Left colon (tissue), 2 donors: ENCODE measurements at places on chromosomes 1 and 21. TPM values are rescaled to one million over a fixed set of nuclear protein-coding genes. Genes with fewer than 3 reads are reported as not detected.

The BATF3 gene
- 1.1 TPM for total RNA-seq

The RAB13 gene
- 61.3 TPM for total RNA-seq

The TMEM82 gene
- total RNA-seq, result 18.6 TPM

GRCh38 chr1:43651902-43652301 is 2.0 kb downstream of the KDM4A start:
- DNase-seq, result peak; percentile 25

GRCh38 chr1:246790364-246790763 is 66.2 kb downstream of the SCCPDH start:
- DNase-seq, result no peak

DNA sequence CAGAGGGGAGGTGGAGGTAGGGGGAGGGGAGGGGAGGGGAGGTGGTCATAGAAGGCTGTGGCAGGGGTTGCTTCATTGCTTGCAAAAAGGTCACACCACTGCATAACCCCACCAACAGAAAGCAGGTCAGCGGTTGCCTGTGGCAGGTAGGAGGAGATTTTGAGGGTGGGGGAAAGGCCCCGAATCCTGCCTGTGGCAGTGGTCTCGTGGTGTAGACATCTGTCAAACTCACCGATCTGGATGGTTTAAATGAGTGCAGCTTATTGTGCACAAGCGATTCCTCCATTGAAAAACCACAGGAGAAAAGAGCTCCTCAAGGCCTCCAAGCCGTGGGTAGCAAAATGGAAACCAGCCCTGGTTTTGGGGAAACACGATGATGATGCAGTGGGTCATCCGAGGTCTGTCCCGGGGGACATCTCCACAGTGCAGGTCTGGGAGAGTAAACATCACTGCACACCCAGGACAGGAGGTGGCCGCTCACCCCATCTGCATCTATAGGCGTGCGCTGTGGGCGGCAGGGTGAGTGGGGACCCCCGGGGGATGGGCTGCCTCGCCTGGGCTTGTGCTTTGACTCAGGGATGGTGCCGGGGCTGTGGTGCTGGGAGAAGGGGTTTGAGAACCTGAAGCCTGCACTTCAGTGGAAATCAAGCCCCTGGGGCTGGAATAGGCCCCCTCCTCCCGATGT is 112.3 kb downstream of the CRYAA start:
- no peak for DNase-seq

GRCh38 chr1:90262791-90263190 is 267.9 kb downstream of the ZNF326 start:
- no peak for DNase-seq

DNA sequence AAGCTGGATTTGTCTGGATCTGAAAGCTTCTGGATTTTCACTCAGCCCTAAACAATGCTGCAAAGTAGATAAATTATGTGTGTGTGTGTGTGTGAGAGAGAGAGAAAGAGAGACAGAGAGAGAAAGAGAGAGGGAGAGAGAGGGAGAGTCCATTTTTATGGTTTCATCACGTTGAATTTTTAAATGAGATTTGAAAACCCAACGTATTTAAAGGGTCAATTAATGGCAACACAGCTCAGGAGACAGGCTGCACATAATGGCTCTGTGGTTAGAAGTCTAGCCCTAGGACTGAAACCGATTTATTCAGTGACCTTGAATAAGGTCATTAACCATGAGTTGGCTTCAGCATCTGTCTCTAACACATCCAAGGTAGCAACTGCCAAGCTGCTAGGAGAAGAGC is 35.3 kb upstream of the FMN2 start:
- no peak for DNase-seq

DNA sequence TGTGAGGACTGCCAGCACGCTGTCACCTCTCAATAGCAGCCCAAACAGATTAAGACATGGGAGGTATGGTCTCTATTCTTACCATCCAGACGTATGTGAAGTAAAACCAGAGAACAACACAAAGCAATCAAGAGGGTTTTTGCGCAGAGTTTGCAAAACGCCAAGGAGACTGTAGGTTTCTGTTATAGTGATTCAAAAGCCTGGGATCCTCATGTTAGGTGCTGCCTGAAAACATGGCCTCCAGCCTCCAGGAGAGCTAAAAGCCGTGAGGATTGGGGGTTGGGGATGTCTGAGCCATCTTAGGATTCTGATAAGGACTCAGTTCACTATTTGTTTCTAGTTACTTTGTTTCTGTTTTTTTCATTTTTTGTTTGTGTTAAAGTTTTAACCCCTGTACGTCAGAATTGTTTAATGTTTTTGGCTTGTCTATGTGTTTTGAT is 4.2 kb upstream of the CCT8 start:
- no peak for DNase-seq

DNA sequence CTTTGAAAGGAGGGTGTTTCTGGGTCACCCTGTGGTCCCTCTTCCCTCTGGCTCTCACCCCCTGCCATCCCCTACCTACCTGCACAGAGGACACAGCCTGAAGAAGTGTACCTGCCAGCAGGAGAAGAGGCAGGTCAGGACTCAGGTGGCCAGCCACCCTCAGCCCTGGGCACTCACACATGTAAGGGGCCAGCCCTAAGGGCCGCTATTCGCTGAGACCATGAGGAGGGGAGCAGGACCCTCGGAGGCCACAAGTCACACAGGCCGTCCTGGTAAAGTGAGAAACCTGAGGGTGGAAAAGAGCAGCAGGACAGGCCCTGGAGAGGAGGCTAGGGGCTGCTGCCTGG is 1.2 kb downstream of the ZNF692 start:
- DNase-seq, result no peak

DNA sequence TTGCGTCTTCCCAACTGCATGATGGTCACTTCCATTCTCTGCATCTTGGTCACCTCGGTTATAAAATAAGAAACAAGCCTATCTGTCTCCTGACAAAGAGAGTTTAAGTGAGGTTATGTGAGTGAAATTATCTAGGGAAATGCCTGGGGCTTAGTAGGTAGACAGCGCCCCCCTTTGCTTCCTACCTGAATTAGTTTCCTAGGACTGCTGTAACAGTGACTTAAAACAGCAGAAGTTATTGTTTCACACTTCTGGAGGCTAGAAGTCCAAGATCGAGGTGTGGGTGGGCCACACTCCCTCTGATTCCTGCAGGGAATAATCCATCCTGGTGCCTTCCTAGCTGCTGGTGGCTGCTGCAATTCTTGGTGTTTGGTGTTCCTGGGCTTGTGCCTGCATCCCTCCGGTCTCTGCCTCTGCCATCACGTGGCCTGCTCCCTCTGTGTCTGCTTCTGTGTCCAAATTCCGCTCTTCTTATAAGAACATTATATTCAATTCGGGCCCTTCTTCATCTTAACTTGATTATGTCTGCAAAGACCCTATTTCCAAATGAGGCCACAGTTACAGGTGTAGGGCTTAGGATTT is 92.6 kb downstream of the IGSF21 start:
- peak; percentile 11 for DNase-seq

DNA sequence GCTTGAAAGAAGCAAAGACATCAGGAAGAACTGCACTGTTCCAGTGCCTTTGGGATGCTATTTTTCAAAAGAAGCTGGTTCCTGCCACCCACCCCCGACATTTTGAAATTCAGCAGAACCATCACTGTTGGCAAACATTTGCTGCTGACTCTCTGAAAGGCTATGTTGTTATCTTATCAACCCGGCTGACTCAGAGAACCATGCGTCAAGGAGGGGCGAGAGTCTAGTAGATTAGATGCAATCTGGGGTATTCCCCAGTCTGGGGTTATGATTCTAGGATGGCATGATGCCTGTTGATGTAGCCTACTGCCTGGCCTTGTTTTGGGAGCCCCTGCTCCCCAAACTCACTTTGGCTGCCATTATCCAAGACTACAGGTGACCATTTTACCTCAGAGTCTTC is 267.8 kb upstream of the RUNX1 start:
- no peak for DNase-seq
